ENCODE measurements at places on chromosomes 6 and 20. TPM values are rescaled to one million over a fixed set of nuclear protein-coding genes. Genes with fewer than 3 reads are reported as not detected.

- H3K4me3 ChIP-seq: no peak overlapping the region
- no peak overlapping the region for H3K27ac ChIP-seq
- H3K4me1 ChIP-seq: no peaks in the 10 kb centered on the region
- DNase-seq: peak; percentile 51
Measured at GRCh38 chr6:95203153-95203754, 374.1 kb upstream of the MANEA start.

DNA sequence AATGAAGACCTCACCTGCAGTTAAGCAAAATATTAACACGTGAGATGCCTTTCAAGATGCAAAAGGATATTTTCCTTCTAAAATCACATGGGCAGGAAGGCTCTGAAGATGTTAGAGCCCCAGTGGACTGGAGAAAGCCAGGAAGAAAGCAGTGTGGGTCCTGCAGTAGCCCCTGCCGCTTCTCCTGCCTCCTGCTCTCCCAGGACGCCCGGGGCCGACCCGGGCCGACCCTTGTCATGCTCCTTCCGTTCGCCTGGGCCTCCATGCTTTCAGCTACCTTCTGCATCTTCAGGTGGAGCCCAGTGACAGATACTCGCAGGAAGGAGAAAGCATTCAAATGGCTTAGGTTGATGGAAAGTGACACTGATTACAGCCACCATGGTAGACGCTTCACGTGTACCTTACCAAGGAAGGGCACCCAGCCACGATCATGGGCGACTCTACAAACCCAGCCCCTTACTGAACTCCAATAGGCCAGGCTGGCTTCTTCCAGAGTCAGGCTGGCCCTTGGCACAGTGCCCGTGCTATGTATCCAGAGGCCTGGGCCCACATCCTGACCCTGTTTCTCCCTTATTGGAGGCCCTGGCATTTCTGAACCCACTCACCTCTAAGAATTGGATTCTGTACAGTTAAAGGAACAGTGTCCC, 69.0 kb downstream of the TCP11 start:
- no peak for DNase-seq
- H3K27ac ChIP-seq: no peak overlapping the region
- no peaks in the 10 kb centered on the region for H3K4me1 ChIP-seq
- no peaks in the 10 kb centered on the region for H3K27me3 ChIP-seq
- peaks cover 71% of the 10 kb centered on the region for H3K36me3 ChIP-seq
- H3K4me3 ChIP-seq: no peak overlapping the region

GRCh38 chr20:11832851-11833250, 84.8 kb upstream of the BTBD3 start:
- H3K4me1 ChIP-seq: no peaks in the 10 kb centered on the region
- H3K27ac ChIP-seq: no peak overlapping the region
- H3K4me3 ChIP-seq: no peak overlapping the region
- H3K27me3 ChIP-seq: no peaks in the 10 kb centered on the region
- DNase-seq: no peak
- H3K36me3 ChIP-seq: no peaks in the 10 kb centered on the region

DNA sequence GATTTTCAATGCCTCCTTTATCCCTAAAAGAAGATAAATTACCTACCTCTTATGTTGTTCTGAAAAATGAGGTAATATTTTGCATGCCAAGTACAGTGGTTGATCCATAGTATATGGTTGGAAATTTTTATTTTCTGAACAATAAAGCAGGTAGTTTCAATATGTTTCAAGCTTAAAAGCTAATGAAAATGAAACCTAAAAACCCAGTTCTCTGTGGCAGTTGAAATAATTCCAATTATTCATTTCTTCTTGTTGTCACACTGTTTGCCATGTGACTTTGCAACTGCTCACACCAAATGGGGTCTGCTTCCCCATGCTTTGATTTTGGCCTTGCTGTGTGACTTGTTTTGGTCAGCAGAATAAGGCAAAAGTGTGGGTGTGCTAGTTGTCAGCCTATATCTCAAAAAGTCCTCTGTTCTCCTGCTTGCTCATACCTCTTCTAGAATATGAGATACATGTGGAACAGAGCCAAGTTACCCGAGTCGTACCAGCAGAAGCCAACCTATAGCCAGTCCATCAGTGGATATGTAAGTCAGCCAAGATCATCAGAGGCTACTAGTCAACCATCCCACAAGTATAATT, 197.2 kb upstream of the THEMIS start:
- H3K4me3 ChIP-seq: no peak overlapping the region
- no peaks in the 10 kb centered on the region for H3K36me3 ChIP-seq
- H3K27me3 ChIP-seq: no peaks in the 10 kb centered on the region
- no peaks in the 10 kb centered on the region for H3K4me1 ChIP-seq

DNA sequence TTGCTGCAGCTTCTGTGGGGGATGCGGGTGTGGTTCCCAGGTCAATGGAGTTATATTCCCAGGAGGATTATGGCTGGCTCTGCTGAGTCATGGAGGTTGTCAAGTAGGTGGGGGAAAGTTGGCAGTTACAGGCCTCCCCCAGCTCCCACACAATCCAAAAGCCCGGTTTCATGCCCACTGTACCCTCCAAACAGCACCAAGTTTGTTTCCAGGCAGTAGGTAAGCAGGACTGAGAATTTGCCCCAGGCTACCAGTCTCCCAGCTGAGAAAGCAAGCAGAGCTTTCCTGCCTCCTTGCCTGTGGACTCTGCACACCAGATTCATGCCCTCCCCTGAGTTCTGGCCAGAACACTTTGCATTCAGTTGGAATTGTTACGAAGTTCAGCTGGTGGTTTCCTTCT, 578.2 kb downstream of the MEI4 start:
- H3K36me3 ChIP-seq: no peaks in the 10 kb centered on the region
- no peak for DNase-seq
- no peak overlapping the region for H3K27ac ChIP-seq
- H3K27me3 ChIP-seq: no peaks in the 10 kb centered on the region
- no peak overlapping the region for H3K4me3 ChIP-seq

- peaks cover 66% of the 10 kb centered on the region for H3K27me3 ChIP-seq
- H3K36me3 ChIP-seq: no peaks in the 10 kb centered on the region
Measured at GRCh38 chr20:46027245-46027853, 1.7 kb upstream of the SLC12A5 start.

DNA sequence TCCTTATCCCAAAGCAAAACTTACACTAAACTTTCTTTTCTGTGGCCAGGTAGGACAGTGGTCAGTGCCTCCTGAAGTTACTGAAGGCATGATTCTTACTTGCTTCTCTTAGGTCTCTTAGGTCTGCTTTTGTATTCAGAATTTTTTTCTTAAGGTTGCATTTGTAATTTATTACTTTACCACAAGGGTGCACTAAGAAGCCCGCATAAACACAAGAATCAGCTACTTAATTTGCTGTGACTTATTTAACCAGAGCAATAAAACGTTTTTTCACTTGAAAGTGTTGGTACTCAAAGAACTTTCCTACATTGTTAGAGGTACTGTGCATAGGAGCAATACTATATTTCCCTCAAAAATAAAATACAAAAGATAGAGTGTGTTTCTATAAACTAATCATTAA, 75.4 kb upstream of the LAMA2 start:
- H3K36me3 ChIP-seq: no peaks in the 10 kb centered on the region
- no peak overlapping the region for H3K27ac ChIP-seq
- peak; percentile 51 for DNase-seq
- no peaks in the 10 kb centered on the region for H3K27me3 ChIP-seq
- no peak overlapping the region for H3K4me3 ChIP-seq
- no peaks in the 10 kb centered on the region for H3K4me1 ChIP-seq

DNA sequence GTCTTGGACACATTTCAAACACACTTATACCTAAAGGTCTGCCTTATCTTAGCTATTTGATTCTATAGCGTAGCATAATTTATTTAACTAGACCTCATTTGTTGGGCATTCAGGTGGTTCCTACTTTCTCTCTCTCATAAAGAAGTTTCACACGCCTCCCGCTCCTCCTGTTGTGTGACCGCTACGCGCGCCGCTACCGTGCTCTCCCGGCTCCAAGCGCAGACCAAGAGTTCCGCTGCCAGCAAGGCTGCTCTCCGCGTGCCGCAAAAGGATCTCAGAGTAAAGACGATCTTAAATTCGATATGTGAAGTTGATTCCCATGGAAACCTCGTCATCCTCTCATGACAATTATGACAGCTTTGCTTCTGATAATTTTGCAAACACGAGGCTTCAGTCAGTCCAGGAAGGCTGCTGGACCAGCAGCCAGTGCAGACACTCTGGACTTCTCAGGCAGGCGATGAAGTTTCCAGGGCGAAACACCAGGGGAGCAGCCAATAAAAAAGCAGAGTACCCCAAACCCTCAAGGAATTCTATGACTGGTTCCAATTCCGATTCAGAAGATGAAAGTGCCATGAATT, 20.4 kb downstream of the PRSS16 start:
- H3K27ac ChIP-seq: no peak overlapping the region
- no peaks in the 10 kb centered on the region for H3K4me1 ChIP-seq
- H3K27me3 ChIP-seq: peaks cover 43% of the 10 kb centered on the region
- DNase-seq: no peak

Gene MAS1
- 0.09 TPM for total RNA-seq

Gene DLK2
- 2.0 TPM for total RNA-seq

Gene PRSS35
- total RNA-seq: 102 TPM

Gene VWA7
- 1.2 TPM for total RNA-seq

Gene COL12A1
- 658 TPM for total RNA-seq

All from muscle of leg (tissue), 16 donors.